ENCODE measurements at places on chromosomes 16 and 17.
A peak's percentile ranks its signal among the peaks of the same experiment; 100 is the strongest.

GRCh38 chr17:50151041-50151936 is 812 bp upstream of the PPP1R9B start:
- DNase-seq, result peak; percentile 75

- no peak for DNase-seq
Measured at GRCh38 chr16:12802048-12802447, 1.6 kb downstream of the CPPED1 start.

DNA sequence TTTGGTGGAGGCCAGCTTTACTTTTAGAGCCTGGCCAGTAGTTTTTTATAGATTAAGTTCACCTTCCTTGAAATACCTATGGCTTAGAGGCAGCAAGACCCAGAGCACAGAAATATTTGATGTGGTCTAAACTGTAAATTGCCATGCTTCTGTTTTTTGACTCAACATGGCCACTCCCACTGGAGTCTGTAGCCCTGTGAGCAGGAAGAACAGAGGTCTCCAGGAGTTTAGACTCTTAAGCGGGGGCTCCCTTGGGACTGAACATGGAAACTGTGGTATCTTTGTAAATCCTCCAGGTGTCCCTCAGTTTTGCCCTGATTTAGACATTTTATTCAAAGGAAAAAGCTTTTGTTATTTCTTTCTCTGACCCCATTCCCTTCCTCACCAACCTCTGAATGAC is 145.6 kb downstream of the FTO start:
- no peak for DNase-seq

DNA sequence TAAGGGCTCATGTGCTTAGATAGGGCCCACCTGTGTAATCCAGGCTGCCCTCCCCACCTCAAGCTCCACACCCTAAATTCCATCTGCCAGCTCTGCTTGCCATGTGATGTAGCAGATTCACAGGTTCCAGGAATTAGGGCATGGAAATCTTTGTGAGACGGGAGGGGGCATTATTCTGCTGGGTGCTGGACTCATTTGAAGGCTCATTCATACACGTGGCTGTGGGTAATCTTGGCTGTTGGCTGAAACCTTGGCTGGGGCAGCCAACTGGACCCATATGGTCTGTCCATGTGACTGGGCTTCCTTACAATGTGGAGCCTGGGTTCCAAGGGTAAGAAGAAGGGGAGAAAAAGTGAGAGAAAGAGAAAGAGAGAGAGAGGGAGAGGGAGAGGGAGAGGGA is 115.1 kb downstream of the CYLD start:
- no peak for DNase-seq

DNA sequence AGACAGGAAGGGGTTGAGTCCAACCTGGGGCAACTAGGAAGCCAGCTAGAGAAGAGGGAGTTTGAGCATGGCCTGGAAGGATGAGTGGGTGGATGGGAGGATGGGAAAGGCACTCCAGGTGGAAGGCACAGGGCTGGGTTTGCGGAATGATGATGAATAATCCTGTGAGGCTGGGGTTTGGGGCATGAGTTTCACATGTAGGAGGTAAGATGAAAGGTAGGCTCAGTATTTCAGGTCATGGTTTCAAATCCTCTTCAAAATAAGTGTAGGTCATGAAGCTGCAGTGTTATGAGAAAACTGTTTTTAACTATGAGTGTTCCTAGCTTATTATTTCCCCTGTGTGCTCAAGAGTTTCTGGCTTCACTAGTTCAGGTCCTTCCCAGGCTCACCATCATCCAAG is 130.3 kb downstream of the SKAP1 start:
- DNase-seq, result no peak

- DNase-seq, result no peak
Measured at GRCh38 chr17:27560668-27561067, 70.3 kb upstream of the LGALS9 start.

- DNase-seq, result no peak
Measured at GRCh38 chr17:66407864-66408263, 105.5 kb downstream of the PRKCA start.

DNA sequence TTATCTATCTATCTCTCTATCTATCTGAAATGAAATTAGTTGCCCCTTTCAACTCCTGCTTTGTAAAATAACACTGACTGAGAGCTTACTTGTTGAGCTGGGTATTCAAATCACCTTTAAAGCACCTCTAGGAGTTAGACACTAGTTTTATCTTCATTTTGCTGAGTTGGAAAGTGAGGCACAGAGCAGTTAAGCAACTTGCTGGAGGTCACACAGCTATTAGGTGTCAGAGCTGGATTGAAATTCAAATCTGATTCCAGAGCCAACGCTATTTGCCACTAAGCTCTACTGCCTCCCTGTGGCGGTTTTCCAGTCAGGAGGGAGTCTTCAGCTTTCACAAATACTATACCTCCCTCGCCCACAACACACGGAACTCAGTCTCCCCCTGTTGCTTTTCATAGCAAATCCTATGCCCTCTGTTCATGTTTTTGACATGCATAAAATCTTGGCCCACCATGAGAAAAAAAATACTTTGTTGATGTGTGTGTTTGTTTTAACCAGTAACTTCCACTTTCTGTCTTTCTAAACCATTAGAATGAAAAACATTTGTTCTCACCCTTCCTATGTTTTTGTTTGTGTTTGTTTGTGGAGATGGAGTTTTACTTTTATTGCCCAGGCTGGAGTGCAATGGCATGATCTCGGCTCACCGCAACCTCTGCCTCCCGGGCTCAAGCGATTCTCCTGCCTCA is 74.8 kb upstream of the SMURF2 start:
- DNase-seq, result no peak

GRCh38 chr16:31386157-31386984 is 6.8 kb upstream of the ITGAD start:
- DNase-seq, result peak; percentile 33

All from stimulated activated CD4-positive, alpha-beta T cell treated with anti-CD3 and anti-CD28 coated beads, TNF-alpha, amount 100 ng/mL, for 48 hours (primary cell).